ENCODE measurements at places on chromosomes 16 and 17.

- no peak for DNase-seq
Measured at GRCh38 chr17:75404731-75405364, 630 bp downstream of the GRB2 start.

DNA sequence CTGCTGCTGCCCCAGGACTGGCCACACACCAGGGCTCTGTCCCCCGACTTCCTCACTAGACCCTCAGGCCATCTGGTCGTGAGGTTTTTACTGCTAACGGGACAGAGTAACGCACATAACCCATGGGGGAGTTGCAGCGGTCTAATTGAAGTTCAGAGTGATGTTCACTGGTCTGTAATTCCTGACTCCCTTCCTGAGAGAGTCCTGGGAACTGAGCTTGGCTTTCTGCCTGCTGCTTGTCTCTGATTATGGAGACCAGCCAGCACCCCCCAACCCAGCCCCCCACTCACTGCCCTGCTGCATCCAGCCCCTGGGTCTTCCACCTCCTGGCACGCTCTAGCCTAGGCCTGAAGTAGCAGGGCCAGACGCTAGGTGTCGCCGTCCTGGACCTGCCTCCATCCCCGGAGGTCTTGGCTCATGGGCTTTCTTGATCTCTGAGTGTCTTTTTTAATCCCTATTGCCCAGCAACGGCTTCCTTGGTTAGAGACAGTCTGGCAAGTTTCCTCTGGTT, 192.9 kb downstream of the CCDC182 start:
- DNase-seq = no peak

GRCh38 chr17:73028299-73028755, 64.2 kb downstream of the SLC39A11 start:
- peak; percentile 68 for DNase-seq

DNA sequence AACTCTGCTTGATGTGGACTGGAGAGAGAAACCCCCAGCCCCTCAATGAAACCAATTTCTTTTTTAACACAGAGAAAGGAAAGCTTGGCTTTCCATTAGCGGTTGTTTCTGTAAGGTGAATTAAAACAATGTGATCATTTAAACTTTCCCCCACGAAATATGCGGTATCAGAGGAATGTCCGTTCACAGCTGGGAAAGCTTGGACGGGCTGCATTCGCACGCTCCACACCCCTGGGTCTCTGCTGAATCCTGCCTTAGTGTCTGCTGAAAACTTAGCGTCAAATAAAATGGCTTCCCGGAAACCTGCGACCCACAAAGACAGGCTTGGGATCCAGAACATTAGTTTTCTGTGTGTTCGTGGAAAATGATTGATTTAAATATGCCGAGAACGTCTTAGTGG, 71.7 kb downstream of the C16orf95 start:
- no peak for DNase-seq

DNA sequence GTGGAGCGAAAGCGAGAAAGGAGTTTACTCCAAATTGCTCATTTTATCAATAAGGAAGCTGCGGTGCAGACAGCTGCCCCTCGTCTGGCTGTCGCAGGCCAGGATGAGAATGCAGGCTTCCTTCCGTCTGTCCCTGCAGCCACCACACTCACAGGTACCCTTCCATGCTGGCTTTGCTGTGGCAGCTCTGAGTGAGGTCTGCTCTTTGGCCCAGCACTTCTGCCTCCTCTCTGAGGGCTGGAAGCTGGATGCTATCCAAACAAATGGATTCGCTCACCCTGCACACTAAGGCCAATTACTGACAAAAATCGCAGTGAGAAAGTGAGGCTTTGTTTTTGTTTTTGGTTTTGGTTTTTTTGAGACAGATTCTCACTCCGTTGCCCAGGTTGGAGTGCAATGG, 7.0 kb downstream of the ARMC7 start:
- DNase-seq = no peak

- no peak for DNase-seq
Measured at GRCh38 chr17:17348872-17349723, 45.9 kb downstream of the NT5M start.

DNA sequence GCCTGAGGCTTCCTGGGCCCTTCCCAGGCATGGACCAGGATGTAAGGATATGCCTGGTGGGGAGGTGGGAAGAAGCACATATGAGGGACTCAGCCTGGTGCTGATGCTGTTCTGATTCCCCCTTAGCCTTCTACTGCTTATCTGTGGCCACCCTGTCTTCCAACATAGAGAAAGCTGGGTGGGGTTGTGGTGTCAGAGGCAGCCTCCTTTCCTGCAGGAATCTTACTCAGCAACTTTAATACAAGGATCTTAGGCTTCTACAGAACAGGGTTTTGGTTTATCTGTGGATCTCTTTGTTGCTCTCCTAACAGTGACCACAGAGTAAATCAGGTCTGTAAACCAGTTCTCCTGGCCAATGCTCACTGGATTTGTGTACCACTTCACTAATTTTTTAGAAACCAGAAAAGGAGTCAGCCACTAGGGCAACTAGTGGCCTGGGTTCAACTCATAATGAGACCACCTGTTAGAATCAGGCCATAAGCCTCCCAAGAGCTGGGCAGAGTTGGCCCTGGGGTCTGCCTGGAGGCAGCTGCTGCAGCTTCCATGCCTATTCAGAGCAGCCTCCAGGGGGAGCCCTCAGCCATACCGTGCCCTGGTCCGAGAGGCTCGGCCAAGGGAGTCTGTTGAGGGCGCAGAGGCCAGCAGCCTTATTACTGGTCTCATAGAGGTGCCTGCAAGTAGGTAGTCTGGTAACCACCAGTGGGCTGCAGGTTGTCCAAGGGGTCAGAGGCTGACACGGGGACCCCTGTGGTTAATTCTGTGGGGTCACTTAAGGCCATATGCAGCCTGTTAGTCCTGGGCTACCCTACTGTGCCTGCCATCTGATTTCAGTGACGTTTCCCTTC, 7.1 kb downstream of the HAS3 start:
- DNase-seq = no peak

GRCh38 chr17:11330006-11330405, 89.0 kb downstream of the SHISA6 start:
- DNase-seq = no peak

- no peak for DNase-seq
Measured at GRCh38 chr16:26491101-26491670, 575.5 kb upstream of the C16orf82 start.

DNA sequence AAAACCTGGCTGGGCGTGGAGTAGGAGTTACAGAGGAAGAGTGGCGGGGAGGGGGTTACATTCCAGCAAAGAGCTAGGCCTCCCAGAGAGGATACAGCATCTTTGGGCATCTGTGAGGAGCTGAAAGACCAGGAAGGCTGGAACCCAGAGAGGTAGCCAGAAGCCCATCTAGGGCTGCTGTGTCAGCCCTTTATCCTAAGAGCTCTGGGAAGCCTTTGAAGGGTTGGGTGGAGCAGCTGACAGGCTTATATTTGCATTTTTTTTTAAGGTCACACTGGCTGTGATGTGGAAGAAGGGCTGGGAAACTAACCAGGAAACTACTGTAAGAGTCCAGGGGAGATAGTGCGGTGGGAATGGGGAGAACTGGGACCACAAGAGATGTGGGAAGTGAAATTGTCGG, 6.8 kb upstream of the CNOT1 start:
- no peak for DNase-seq

GRCh38 chr16:12874186-12874585, 27.2 kb upstream of the SHISA9 start:
- no peak for DNase-seq

GRCh38 chr16:20844588-20844987, 38.3 kb downstream of the REXO5 start:
- no peak for DNase-seq

DNA sequence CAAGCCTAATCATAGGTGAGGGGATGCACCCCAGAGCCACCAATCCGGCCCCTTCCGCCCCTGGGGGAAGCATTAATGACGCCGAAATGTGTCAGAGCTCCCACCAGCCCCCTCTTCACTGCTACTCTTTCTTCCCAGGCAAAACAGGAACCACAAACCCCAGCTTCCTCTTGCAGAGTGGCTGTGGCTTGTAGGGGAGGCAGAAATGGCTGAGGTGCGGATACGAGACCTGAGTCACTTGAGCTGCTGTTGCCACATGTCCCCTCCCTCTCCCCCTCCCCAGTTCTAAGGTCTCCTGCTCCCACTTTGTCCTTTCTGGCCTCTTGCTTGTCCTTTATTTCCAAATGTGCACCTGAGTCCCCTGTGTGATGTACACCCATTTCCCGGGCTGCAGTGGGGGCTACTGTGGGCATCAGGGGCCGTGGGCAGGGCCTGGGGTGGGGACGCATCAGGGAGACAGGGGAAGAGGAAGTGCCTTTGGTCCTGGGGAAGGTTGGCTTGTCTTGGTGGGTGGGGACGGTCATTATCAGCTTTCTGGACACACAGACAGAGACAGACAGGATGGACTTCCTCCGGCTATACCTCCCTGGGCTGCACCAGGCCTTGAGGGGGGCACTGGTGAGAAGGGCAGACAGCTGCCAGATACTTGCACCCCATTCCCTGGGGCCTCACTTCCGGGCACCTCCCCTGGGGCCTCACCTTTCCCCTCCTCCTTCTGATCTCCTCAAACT, at the start of gene APOBR:
TSS of gene APOBR (plus strand) at position 523 of the 731 bp plus-strand sequence. CDS start at position 562, 39 bp downstream.
- DNase-seq = no peak

DNA sequence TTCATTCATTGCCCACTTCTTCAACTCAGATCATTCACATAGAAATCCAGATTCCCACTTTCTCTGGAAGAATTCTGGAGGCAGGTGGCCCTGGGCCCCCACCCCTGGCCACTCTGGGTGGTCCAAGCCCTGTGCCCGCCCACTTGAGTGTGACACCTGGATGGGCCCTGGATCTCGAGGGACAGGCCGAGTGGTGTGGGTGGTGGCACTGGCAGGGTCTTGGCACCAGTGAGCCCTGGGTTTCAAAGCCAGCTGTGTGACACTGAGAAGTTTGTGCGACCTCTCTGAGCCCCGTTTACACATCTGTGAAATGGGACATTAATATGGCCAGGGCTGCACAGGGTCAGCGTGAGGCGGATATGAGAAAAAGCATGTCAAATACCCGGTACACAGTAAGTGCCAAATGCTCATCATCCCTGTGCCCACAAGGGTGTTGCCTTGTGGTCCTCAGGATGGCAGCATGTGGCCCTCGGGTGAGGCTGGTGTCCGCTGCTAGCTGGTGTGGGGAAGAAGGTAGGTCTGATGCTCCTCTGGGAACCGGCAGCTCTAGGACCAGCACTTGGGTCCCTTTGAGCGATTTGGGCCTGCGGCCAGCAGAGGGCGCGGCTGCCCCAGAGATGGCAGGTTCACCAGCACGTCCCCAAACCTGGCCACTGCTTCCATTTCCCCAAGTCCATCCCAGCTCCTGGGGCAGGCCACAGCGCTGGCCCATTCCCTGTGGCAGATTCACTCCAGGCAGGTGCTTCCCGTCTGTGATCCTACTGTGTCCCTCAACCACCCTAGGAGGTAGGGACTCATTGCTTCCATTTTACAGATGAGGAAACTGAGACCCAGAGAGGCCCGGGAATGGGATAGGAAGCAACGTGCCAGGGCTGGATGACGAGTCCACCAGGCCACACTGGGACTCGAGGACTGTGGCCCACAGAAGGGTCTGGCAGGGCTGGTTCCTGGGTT, 3.6 kb downstream of the OSGIN1 start:
- DNase-seq = no peak

DNA sequence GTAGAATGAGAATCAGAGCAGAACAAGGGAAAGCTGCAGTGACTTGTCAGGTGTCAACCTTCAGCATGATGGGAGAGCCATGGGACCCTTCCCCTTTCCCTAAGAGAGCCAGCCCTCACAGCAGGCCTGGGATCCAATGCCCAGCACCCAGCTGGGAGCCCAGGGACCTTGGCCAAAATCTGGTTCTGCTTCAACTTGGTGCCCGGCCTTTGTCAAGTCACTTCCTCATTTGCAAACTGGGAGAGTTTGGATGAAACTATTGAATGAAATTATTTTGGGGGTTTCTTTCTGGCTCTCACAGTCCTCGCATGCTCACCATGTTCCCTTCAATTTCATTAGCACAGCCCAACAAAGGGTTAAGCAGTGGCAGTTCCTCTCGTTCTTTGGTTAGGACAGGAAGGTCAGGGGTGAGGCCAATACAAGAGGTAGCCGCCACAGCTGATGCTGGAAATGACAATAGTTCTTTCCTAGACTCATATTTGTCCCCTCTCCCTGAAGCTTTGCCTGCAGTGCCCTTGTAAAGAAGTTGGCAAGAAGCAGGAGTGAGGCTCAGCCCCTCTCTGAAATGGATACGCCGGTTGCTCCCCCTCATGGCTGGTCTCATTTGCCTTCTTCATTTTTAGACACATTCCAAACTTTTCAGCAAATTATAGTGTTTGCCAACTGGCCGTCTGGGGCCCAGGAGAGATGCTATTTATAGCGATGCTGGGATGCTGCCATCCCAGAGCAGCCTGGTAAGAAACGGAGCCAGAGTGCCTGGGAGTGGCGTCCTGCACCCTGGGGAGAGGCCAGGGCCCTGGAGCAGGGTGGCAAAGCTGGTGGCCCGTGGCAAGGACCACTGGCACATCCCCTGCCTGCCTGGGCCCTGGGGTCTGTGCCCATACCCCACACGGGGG, 34.5 kb upstream of the MEOX1 start:
- peak; percentile 62 for DNase-seq

DNA sequence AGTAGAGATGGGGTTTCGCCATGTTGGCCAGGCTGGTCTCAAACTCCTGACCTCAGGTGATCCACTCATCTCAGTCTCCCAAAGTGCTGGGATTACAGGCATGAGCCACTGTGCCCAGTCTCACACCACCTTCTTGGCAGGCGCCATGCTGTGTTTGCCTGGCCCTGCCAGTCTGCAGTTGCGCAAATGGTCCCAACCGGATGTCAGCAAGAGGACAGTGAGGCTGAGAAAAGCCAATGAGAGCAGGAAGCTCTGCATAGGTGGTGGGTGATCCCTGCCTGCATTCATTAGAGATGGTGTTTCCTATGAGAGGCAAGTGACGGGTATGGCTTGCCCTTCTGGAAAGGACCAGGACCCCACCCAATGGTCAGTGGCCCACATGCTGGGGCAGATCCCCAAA, 59.3 kb downstream of the PECAM1 start:
- DNase-seq = no peak

DNA sequence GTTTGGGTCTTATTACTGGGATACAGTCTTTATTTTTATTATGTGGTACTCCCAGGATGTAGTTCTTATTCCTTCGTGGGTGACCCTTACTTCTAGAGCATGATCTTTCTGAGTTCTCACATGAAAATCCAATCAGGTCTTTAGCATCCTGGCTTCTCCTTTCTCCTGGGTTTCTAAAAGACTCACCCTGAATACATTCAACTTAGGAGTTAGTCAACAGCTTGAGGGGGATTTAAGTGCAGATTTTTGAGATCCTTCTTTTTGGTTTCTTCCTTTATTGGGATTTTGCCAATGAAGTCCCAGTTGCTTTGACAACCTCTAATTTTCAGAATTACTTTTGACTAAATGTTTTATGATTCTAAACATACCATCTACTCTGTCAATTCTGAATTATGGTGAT, 68.2 kb downstream of the SIAH1 start:
- DNase-seq = no peak

GRCh38 chr17:47735536-47736011, 2.5 kb downstream of the TBX21 start:
- DNase-seq = no peak

Measured in NCI-H446 treated with DMSO at 0.1 percent for 48 hours (cell line).